ENCODE measurements at places on chromosomes 16 and 17.

DNA sequence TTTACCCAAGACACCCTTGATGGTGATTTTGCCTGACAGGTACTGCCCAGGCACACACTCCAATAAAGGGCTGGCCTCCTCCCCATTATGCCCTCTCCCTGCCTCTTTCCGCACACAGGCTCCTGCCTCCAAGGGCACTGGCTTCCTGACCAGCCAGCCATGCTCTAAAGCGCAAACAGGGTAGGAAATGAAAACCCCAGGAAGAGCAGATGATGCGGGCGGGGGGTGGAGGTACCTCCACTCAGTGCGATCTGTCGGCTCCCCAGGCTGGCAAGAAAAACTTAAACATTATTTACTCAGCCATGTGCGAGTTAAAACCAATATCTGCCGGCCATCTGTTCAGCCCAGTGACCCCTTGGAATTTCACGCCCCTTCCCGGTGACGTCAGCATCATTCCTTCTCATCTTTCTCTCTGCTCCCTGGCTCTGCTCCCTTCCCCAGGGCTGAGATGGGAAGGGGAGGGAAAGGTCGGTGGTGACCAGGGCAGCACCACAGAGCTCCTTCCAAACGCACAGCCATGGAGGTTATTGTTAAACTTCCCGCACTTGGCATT lies 262.5 kb downstream of the CBLN1 start:
- no peak for DNase-seq

- DNase-seq: no peak
Measured at GRCh38 chr17:82021107-82021899, 1.4 kb downstream of the CENPX start.

DNA sequence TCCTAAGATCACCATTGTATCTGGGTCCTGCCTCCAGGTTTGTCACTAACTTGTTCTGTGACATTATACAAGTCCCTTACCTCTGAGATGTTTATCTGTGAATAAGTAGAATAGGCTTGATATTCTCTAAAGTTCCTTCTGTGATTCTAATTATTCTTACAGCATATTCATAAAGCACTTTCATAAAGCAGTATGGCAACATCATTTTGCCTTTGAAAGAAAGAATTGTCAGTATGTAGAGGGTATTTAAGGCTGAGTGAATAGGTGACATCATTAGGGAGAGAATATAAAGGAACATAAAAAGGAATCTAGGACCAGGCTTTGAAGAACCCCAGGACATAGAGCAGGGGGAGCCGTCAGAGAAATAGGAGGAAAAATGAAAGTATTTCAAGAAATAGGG lies 15.6 kb downstream of the VMP1 start:
- DNase-seq: no peak

DNA sequence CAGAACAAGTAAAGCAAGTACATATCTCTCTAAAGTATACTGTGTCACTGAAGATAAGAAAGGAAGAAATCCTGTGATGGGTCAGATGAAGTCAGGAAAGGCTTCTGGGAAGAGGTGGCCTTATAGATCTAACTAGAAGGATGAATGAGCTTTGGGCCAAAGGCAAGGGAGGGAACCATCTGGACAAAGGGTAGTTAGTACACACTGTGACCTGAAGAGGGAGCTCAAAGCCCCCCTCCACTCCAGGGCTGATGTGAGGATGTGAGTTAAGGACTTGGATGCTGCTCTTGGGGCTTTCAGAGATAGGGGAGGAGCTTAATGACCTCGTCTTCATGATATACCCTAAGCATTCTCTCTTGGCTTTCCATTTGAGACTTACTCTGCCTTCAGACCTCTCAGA lies 185.3 kb upstream of the CACNG3 start:
- no peak for DNase-seq

DNA sequence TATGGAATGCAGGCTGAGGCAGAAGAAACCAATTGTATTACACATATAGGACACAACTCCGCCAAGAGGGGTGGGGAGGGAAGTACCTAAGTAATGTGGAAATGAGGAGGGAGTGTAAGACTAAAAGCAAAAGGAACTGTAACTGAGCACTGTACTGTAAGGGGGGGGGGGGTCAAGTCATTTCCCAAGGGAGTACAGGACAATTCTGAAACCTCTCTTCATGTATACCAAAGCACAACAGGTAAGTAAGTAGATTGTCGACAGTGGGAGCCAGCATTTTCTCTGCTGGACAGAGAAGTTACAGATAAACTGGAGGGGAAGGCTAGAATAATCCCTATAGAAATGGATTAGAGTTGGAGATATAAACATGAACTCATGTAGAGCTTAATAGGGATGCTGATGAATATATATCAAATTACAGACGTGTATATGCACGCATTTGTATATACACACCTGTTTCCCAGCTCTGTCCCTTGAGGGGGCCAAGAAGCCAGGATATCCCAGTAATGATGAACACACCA lies 6.4 kb downstream of the USP22 start:
- DNase-seq: no peak

- peak; percentile 39 for DNase-seq
Measured at GRCh38 chr16:88430185-88430523, 22.9 kb upstream of the ZFPM1 start.

DNA sequence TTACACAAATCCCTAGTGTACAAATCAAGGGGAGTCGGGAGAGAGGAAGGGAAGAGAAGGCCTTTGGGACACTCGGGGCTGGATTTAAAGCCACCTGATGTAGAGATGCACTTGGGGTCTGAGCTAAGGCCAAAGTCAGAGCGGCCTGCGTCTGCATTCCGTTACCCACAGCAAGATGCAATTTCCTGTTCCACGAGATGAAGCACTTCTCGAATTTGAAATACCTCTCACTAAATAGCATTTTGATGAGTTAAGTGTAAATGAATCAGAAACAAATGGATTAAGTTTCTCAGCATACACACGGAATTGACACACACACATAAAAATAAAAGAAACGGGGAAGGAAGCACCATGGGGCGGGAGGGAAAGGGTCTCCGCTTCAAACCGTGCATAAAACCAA lies 386.0 kb downstream of the SOX9 start:
- DNase-seq: no peak

DNA sequence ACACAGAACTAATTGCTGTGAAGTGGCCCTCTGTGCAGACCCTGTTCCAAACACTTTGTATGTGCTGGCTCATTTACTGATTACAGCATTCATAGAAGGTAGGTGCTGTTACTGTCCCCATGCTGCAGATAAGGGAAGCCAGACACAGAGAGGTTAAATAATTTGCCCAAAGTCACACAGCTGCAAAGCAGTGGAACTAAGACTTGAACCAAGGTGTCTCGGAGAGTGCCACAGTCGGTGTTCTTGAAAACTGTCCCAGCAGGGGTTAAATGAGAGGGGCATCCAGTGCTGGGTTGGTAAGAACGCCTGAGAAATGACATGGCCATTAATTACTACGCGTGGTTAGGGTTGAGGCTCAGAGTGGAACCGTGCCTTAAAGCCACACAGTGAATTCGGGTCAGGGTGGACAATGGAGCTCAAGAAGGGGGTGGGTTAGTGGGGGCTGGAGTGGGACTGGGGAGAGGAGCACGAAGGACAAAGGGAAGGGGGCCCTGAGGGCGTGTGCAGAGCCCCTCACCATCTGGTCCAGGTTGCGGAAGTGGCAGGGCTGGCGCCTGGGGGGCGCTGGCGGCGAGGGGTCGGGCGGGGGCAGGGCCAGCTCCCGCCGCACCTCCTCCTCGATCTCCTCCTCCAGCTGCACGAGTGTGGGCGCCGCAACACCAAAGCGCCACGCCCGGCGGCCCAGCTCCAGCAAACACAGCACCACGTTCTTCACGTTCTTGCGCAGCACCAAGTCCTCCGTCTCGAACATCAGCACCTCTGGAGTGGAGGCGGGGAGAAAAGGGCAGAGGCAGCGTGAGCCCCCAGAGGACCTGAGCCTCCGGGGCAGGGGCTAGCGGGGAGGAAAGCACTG lies 3.3 kb downstream of the GAS2L2 start:
- DNase-seq: no peak

- no peak for DNase-seq
Measured at GRCh38 chr17:81427173-81428120, 32.2 kb downstream of the BAHCC1 start.

DNA sequence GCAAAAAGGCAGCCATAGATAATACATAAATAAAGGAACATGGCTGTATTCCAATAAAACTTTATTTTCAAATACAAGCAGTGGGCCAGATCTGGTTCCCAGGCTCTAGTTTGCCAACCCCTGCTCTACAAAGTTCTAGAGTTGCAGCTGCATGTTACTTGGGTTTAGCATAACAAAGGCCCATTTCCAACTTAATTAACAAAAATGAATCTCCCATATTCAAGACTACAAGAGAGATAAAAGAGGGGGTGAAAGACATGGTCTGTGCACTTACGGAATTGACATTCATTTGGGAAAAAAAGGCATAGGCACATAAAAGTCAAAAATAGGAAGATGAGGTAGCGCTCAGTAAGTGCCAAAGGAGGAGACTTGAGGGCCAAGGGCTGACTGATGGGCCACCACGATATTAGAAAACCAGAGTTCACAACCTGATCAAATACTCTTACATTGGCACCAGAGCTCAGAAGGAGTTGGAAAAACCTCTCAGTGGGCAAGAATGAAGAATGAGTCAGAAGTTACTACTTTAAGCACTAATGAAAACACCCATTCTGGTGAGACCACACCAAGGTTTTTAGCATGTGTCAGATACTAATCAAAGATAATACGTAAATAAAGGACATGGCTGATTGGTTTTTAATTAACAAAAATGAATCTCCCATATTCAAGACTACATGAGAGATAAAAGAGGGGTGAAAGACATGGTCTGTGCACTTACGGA lies 164.0 kb downstream of the VPS53 start:
- DNase-seq: no peak

- no peak for DNase-seq
Measured at GRCh38 chr17:2980211-2980903, 83.0 kb downstream of the OR1D5 start.

- DNase-seq: no peak
Measured at GRCh38 chr16:50496990-50497389, 51.2 kb upstream of the NKD1 start.

DNA sequence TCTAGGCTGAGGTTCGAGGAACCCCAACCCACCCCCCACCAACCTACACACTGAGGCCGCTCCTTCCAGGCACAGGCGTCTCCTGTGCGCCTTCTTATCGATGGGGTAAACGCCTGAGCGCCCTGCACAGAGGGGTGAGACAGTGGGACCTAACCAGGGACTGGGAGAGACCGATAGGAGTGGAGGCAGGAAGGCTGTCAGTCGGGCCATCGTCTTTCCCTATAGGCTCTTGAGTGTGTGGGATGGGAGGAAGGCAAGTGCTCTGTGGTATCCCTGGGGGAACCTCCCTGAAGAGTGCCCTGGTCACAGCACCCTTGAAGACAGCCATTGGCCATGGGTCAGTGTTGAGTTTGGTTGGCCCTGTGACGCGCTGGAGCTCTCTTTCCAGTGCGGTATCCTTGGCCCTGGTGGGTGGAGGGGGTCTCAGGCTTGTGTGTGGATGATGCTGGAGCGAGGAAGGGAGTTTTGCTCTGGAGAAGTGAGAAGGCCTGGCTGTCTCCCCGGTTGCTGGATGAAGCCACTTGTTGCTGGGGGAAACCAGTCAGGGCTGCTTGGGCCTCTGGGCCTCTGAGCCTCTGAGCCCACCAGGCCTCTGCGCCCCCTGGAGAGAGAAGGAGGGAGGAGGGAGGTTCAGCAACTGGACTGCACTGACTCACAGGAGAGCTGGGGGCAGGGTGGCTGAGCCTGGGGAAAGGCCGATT lies 1.7 kb downstream of the GPRC5C start:
- no peak for DNase-seq

GRCh38 chr16:69078073-69078472 lies 27.4 kb upstream of the HAS3 start:
- DNase-seq: no peak

DNA sequence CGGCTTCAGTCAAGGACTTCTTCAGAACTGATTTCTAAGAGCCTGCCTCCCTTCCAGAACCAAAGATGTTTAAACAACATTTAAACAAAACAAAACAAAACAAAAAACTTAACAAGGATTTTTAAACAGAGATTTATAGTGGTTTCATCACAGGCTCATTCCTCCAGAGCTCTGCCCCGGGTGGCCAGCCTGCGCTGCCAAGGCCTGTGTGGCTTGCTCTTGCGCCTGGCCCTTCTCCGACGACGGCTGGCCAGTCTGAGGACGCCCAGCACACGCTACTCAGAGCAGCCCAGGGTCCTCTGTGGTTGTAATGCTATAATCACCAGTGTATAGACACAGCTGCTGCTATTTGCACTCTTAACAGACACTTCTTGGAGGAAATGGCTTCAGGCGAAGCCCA lies 307.2 kb upstream of the MYOCD start:
- no peak for DNase-seq

DNA sequence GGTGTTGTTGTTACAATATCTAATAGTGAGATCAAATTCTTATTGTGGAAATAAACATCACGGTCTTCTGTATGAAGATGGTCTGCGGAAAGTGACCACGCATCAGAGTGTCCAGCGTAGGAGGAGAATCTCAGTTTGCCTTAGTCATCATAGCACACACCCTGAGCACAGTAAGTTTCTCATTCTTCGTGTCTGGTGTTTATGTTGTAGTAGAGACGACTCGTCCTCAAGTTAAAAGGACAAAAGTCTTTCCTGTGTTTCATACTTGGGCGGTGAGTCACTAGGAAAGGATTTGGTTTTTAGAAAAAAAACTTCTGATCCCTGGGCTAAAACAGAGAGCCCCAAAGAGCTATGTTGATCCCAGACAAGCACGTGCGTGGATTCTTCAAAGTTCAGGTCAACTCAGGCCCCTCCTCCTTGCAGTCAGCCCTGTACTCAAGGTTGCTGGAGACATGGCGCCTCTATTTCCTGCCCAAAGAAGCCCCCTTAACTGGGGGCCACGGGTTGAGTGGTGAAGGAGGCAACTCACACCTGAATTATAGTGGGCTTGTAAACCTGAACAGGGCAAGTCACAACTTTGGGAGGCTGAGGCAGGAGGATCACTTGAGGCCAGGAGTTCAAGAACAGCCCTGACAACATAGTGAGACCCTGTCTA lies 170.4 kb downstream of the ZFHX3 start:
- DNase-seq: no peak

DNA sequence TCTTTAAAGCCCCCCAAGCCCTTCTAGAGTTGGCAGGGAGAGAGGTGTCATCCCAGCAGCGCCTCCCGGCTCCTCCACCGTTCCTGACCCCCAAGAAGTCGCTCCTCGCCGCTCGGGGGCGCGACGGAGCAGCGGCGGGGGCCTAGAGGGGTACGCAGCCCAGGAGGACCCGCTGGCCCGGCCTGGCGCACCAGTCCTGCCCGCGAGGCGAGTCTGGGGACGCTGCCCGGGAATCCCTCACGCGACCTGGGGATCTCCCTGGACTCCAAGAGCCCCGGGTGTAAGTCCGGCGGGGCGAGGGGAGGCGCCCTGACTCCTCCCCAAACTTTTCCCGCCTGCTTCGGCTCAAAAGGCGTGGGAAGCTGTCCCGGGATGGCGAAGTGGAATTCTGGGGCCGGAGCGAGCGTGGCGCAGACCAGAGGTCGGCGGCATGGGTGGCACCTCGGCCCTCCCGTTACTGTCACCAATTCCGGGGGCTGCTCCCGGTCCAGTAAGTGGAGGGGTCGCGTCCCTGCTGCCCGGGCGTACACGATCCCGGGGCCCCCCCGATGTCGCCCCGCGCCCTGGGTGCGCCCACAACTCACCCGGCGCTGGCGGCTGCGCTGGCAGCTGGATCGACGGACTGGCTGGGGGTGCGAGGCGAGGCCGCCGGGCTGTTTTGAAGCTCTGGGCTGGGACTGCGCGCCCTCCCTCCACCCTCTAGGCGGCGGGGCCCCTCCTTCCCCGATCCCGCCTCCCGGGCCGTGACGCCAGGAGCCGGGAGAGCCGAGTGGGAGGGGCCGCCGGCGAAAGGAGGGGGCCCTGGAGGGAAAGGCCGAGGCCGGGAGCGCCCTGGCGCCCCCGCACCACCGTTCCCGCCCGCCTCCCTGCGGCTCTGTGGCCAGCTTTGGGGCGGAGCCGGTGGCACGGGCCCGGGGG lies at the start of gene EMP2:
Gene EMP2, minus strand, starts transcription at position 634 of the 918 bp plus-strand sequence. CDS start 32,981 bp downstream, outside the sequence.
- peak; percentile 27 for DNase-seq

All from activated B cell treated with CpG ODN at 0.5 μM for 24 hours (primary cell).